ENCODE measurements at places on chromosomes 1 and 21.
A peak's percentile ranks its signal among the peaks of the same experiment; 100 is the strongest.

GRCh38 chr1:21084111-21084810, 92.4 kb downstream of the EIF4G3 start:
- no peak for DNase-seq

DNA sequence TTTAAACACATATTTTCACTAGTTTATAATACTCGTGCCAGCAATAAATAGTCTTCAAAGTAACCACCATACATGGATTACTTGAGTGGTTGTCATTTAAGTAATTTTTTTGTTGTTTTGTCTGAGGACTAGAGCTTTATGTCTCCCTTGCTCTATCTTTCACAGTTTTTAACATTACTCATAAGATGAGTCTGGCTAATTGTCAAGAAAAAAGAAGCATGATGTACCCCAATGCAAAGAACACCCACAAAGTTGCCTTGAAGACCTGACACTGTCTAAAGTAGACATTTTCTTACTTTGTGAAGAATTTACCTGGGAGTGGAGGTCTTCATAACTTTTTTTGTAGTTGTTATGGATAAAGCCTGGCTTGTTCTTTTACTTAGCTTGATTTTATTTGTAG, 210.4 kb upstream of the BRINP3 start:
- DNase-seq = no peak

DNA sequence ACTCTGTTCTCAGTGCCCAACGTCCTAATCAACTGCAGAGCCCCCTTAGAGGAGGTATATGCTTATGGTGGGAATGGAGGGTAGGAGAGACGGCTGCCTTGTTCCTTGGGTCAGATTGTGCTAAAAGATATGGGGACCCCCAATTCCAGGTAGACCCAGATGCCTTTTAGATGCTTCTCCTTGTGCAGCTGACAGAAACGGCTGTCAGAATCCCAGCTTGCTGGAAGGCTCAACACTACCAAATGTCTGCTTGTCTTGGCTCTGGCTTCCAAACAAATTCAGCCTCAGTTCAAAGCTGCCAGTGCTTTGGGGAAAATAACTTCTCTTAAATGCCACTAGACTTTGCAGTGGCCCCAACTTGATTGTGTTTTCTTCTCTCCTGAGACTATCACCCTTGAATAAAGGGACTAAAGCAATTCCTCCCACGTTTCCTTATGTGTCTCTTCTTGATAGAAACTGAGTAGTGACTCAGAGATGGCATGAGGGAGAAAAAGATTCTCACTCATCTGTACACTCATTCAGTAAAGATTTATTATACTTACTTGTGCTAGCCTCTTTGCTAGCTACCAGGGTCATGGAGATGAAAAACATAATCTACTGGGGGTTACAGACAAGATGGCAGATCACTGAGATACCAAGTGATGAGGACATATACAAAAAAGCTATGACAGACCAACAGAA, 3.4 kb upstream of the RNF19B start:
- peak; percentile 35 for DNase-seq

DNA sequence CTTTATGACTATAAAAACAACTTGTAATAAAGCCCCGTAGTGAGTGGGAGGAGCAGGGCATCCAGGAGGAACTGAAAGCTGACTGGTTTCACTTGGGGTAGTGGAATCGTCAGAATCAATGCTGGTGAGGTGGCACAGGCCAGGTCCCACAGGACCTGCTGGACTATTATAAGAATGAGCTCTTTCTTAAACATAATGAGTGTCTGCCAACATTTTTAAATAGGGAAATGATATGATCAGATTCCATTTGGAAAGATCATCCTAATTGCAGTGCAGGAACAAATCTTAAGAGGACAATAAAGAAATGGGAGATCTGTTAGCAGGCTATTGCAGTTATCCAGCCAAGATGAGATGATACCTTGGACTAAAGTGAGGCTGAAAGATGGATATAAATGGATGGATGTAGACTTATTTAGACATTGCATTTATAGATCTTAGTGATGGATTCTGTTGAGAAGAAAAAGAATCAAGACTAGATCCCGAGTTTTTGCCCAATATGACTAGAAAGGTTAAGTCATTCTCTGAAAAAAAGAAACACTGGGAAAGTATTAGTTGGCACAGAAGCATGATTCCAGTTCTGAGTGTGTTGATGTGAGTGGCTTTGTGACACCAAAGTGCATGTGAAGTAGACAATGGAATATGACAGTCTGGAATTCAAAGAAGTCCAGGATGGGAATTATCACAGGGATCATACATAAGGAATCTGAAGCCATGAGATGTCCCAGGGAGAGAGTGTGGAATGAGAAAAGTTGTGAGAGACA, 153.3 kb upstream of the SGIP1 start:
- no peak for DNase-seq

DNA sequence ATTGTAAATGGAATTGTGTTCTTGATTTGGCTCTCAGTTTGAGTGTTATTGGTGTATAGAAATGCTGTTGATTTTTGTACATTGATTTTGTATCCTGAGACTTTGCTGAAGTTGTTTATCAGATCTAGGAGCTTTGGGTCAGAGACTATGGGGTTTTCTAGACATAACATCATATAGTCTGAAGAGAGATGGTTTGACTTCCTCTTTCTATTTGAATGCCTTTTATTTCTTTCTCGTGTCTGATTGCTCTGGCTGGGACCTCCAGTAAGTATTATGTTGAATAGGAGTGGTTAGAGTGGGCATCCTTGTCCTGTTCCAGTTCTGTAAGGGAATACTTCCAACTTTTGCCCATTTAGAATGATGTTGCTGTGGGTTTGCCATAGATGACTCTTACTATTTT, 39.1 kb upstream of the ANGPTL1 start:
- DNase-seq = no peak

- DNase-seq = no peak
These were observed 100.0 kb downstream of the URB2 start for GRCh38 chr1:229726061-229726460.

DNA sequence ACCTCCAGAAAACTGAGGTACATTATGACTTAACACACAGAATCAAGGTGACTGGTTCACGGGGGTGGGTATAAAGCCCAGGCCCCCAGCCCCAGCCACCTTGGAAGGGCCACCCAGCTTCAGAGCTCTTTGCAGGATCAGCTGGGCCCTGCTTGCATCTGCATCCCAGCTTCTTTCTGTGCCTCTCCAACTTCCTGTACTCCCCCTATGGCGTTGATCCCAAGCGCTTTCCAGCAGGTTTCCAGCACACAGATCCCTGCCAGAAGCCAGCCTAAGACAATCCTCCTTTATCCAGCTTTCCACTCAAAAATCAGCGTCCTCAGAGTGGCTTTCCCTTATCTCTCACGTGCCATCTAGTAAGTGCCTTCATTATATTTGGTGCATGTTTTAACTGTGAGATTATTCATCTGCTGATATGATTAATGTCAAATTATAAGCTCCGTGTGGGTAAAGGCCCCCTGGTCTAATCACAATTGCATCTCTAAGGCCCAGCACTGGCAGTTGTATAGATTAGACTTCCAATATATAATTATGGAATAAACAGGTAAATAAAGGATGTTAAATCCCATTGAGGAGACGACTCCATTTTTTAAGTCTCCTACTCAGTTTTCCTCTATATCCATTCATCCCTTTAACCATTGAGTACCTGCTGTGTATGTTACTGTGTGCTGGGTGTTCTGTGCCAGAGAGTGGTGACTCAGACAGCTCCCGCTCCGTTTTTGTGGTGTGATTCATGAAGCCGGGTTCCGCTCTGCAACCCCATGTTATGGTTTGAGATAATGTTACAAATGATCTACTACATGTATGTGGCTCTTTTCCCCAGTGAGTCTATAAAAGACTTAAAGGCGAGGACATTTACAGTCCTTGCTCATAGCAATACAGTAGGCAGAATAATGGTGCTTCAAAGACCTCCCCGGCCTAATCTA, 387.6 kb downstream of the PCP4 start:
- DNase-seq = no peak

DNA sequence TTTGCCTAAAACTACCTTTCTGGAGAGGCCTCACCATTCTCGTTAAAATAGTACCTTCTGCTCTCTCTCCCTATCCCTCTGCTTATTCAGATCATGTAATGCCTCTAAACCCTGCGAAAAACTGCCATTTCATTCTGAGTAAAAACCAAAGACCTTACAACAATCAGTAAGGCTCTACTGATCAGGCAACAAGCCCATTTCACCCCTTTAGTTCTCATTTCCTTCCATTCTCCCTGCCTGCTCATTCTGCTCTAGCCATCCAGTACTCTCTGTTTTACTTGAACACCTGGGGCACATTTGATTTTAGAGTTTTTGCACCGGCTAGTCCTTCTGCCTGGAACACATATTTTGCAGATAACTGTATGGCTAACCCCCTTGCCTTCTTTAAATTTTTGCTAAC, 187.8 kb downstream of the COQ8A start:
- no peak for DNase-seq

DNA sequence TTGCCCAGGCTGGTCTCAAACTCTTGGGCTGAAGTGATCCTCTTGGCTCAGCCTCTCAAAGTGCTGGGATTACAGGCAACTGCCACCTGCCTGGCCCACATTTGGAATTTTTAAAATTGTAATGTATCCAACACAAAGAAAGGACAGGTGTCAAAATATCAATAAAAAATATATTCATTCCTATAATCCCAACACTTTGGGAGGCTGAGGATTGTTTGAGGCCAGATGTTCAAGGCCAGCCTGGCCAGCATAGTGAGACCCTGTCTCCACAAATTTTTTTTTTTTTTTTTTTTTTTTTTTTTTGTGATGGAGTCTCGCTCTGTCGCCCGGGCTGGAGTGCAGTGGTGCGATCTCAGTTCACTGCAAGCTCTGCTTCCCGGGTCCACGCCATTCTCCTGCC, 10.0 kb downstream of the HES2 start:
- no peak for DNase-seq

GRCh38 chr1:147283011-147283410, 40.5 kb downstream of the CHD1L start:
- DNase-seq = no peak

DNA sequence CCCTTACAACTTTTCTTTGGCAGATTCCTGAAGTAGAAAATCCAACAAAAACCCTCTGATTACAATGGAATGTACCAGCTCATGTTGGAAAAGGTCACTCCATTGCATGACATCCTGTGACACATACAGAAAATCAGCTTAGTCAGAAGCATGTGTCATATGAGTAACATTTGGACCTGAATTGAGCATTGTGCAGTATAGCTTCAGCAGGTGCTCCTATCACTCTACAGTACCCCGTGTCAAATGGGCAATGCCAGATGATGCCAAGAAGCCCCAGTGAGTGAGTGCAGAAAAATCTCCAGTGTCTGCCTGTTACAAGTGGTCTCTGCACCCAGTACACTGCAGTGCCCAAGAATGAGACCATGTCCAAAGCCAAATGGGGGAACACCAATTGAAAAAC, 129.7 kb upstream of the RUNX1 start:
- DNase-seq = peak; percentile 92

GRCh38 chr1:172356620-172357019, 63.9 kb upstream of the C1orf105 start:
- DNase-seq = peak; percentile 95

GRCh38 chr1:147109041-147109440, 63.2 kb downstream of the PRKAB2 start:
- no peak for DNase-seq

DNA sequence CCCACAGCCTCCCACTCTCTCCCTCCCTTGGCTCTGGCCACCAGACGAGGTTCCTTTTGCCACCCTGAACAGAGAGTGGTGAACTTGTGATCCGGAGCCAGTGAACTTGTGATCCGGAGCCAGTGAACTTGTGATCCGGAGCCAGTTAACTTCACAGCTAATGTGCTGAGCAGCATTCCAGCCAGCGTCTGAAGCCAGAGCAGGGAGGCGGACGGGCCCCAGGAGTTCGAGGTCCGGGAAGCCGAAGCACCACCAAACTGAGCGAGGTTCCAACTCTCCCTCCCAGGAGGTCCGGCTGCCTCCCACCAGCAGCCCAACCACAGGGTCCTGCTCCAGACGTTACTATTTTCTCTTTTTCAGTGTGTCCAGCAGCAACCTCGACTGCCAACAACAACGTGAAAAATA, 85.8 kb downstream of the SYF2 start:
- DNase-seq = no peak

GRCh38 chr1:22645931-22646330, 2.5 kb downstream of the C1QC start:
- no peak for DNase-seq

GRCh38 chr21:42002421-42002958, 7.7 kb downstream of the ZBTB21 start:
- peak; percentile 89 for DNase-seq

DNA sequence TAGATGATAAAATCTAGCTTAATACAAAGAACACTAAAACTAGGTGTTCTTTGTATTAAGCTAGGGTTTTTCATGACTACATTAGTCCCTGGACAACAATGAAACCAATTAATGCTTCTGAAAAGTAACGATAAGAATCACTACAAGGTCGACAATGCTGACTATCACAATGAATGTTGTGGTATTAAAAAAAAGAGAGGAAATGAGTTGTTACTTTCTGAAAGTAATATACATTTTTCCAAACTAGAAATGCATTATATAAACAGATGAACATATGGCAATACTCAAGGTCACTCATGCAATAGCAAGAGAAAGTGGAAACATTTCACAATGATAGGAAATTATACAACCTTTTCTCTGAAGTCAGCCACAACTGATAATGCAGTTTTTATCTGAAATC, 19.0 kb downstream of the DPH5 start:
- DNase-seq = no peak

GRCh38 chr1:90317628-90318027, 322.7 kb downstream of the ZNF326 start:
- DNase-seq = no peak

- DNase-seq = no peak
These were observed 32.1 kb downstream of the NCAM2 start for GRCh38 chr21:21030311-21030710.

GRCh38 chr1:88847643-88848042, 43.7 kb downstream of the GTF2B start:
- no peak for DNase-seq

All from PC-3 (cell line).